SHP77 treated with DMSO at 0.1 percent for 48 hours (cell line): ENCODE measurements at places on chromosomes 7 and 10.
A peak's percentile ranks its signal among the peaks of the same experiment; 100 is the strongest.

DNA sequence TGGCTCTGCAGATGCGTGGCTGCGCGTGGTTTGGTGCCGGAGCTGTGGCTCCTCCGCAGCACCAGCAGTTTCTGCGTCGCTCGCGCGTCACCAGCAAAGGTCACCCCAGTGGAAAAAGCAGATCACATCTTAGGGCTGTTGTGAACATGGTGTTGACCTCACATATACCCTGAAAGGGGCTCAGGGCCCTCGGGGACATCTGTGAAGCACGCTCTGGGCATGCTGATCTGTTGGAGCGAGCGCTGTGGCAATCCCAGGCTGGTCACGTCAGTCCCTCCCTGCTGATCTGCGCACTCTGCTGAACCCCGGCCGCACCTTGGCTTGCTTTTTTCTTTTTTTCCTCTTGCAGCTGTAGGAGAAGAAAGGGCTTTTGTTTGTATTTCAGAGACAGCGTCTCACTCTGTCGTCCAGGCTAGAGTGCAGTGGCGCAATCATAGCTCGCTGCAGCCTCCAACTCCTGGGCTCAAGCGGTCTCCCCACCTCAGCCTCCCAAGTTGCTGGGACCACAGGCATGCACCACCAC, 33.3 kb upstream of the AP5Z1 start:
- DNase-seq: no peak

DNA sequence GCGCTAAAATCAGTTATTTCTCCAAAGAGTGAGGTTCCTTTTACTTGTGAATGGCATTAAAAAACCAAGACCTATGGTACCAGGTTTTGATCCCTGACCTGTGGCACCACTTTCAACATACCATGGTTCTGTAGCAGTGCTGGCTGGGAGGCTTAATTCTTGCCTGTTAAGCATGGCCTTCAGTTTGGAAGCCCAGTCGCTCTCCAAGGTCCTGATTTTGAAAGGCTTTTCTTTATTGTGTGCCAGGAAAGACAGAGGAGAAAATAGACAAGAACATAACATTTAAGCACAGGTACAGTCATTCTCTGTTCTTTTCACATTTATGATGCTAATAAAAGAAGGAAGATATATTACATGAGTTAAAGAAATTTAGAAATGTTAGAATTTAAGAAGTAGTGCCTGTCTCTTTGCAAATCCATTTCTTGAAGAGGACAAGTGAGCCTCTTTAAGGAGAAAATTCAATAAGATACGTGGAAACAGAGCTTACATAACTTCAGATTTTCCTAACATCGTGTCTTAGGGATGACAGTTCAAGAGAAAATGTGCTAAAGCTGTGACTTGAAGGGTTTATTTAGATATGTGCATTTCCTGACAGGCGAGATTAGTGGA, 357.6 kb downstream of the DPP6 start:
- DNase-seq: no peak

- DNase-seq: peak; percentile 63
Observed at GRCh38 chr7:95609277-95609971, 13.1 kb upstream of the PDK4 start.

GRCh38 chr10:112535531-112535951, 88.5 kb downstream of the VTI1A start:
- no peak for DNase-seq
